ENCODE measurements at places on chromosomes 11 and 22.
A peak's percentile ranks its signal among the peaks of the same experiment; 100 is the strongest.

GRCh38 chr11:3623121-3623520 is 18.7 kb downstream of the ART5 start:
- no peak for DNase-seq

- DNase-seq: no peak
Measured at GRCh38 chr11:94519478-94520084, 7.3 kb downstream of the C11orf97 start.

DNA sequence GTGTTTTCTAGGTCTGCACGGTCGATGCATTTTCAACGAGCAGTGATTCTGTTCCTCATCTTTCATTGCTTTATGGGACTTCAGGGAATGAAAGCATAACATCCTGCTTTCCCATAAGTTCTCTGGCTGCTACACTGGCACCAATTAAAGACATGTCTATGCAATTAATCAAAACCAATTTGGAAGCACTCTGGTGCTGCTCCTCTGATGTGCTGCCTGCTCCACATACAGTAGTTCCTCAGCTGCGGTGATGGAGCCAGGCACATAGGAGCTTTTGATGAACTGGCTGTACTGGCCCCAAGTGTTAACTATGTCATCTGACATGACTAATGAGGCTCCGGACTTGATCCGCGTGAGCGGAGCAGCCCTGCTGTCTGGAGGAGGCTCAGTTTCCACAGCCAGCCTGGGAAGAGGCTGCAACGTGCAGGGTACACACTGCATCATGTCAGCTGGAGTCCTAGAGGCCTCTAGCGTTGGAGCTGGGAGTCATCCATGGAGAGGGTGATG is 29.8 kb downstream of the GVQW3 start:
- DNase-seq: no peak

GRCh38 chr11:12389676-12390657 is 12.6 kb downstream of the PARVA start:
- no peak for DNase-seq

DNA sequence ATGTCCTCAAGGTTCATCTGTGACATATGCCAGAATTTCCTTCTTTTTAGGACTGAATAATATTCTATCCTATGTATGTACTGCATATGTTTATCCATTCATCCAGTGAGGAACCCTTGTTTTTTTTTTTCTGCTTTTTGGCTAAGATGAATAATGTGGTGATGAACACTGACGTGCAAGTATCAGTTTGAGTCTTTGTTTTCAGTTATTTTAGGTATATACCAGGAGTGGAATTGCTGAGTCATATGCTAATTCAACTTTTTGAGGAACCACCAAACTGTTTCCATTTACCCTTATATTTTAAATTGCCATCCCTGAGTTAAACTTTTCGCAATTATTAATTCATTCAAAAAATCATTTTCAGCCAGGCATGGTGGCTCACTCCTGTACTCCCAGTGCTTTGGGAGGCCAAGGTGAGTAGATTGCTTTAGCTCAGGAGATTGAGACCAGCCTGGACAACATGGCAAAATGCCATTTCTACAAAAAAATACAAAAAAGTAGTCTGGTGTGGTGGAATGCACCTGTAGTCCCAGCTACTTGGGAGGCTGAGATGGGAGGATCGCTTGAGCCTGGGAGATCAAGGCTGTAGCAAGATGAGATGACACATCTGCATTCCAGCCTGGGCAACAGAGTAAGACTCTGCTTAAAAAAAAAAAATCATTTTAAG is 64.2 kb downstream of the MICAL2 start:
- no peak for DNase-seq

DNA sequence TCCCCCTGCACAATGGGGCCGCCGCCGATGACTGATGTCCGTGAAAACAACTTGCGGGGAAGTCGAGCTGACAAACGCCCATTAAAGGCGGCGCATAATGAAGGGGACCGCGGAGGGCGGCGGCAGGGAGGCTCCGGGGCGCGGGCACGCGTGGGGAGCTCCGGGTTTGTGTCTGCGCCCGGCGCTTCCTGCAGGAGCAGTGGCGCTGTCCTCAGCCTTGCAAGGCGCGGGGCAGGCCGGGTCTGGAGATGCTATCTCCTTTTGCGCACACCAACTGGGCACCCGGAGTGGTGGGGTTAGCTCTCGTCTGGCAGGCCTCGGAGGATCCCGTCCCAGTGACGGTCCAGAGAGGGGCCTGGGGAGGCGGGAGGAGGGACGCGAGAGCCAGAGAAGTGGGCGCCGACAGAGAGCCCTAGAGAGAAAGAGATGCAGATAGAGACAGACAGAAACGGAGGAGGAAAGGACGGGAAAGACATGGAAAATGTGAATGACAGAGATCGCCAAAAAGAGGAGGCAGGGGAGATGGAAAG is 390 bp upstream of the FGF3 start:
- DNase-seq: no peak

DNA sequence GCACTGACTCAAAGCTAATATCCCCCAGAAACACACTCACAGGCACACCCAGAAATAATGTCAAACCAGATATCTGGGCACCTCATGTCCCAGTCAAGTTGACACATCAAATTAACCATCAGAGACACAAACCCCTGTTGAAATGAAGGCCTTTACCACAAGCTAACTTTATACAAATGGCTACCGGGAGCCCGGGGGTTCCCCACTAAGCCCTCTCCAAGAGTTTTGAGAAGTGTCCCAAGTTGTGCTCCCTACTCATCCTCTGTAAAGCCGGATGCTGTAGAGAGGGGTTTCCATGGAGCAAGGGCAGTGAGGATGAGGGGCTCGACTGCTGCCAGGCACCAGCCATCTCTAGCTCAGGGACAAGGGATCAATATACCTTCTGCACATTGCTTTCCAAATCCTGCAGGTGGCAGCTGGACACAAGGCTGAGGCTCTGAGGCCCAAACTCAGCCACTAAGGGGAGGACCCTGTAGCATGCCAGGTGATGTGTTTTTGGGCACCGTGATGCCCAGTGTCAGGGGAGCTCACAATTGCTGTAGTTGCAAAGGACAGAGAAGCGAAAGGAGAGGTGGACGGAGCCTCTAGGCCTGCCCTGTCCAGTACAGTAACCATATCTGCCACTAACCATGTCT is 145.7 kb downstream of the TTC17 start:
- DNase-seq: no peak

- no peak for DNase-seq
Measured at GRCh38 chr11:130650456-130651030, 202.1 kb downstream of the ADAMTS15 start.

DNA sequence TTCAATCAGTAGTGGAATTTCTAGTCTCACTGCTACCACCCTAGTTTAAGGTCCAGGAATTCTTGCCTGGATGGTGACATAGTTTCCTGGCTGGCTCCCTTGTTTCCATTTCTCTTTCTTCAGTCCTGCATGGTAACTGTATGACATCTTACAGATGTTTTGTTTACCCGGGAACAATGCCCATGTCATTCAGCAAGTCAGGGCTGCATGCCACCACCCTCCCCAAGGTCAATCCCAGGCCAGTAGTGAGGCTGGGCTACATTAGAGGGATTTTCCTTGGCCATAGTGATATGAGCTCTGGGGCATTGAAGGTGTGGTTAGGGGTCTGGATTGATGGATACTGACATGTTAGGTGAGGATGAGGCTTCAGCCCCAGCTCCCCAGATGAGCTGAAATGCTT is 114.9 kb upstream of the E2F8 start:
- no peak for DNase-seq

DNA sequence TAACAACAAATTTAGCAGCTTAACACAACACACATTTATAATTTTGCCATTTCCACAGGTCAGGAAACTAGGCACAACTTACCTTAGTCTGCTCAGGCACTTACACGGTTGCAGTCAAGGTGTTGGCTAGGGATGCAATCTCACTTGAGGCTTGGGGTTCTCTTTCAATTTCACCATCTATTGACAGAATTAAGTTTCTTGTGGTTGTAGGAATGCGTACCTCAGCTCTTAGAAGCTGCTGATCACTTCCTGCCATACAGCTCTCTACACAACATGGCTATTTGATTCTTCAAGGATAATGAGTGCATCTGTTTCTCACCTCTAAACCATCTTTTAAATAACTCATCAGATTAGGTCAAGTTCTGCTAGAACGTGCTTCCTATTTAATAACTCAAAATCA is 968.1 kb downstream of the LRRC4C start:
- no peak for DNase-seq

GRCh38 chr11:14015711-14016110 is 53.2 kb downstream of the SPON1 start:
- no peak for DNase-seq

- DNase-seq: no peak
Measured at GRCh38 chr11:73445980-73446379, 69.8 kb downstream of the RELT start.

DNA sequence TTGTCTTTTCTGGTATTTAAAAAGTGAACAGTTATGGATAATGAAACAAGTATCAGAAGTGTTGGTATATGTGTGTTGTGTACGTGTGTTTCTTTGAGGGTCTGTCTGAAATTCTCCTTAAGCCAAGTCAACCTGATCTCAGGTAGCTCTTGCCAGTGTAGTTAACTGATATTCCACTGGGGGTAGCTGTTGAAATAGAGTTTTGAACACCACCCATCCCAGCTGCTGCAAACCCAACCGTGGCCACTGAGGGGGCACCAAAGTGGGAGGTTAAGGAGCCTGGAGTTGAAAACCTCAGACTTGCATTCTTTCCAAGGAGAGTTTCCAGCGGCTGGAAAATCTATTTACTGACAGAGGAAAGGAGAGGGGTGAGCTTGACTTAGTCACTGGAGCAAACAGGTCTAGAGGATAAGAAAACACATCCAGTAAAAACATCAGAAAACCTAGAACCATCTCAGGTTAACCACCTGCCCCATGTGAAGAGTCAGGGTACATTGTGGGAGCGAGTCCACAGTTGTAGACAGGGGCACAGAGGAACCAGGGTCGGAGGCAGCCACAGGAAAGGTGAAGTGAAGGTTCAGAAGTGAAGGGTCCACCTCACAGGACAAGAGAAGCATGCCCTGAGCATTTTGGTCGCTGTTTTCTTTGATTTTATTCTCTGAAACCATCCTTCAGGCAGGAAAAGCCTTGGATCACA is 8.8 kb upstream of the CUL5 start:
- peak; percentile 40 for DNase-seq

DNA sequence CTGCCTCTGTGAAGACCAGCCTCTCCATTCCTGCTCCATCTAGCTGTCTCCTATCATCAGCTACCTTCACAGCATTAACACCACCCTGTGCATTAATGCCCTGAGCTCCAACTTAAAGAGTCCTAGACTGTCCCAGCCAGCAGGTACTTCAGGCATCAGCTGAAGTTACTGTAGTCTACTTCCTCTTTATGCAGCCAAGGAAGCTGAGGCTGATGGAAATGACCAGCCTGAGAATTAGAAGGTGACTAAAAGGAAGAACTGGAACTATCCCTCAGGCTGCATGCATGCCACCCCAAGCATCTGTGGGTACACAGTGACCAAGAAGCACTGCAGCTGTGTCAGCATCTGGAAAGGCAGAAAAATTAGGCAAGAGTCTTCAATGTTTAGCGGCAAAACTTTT is 28.2 kb downstream of the MS4A10 start:
- DNase-seq: no peak

GRCh38 chr11:60991457-60991856 is 20.0 kb downstream of the CD6 start:
- no peak for DNase-seq

DNA sequence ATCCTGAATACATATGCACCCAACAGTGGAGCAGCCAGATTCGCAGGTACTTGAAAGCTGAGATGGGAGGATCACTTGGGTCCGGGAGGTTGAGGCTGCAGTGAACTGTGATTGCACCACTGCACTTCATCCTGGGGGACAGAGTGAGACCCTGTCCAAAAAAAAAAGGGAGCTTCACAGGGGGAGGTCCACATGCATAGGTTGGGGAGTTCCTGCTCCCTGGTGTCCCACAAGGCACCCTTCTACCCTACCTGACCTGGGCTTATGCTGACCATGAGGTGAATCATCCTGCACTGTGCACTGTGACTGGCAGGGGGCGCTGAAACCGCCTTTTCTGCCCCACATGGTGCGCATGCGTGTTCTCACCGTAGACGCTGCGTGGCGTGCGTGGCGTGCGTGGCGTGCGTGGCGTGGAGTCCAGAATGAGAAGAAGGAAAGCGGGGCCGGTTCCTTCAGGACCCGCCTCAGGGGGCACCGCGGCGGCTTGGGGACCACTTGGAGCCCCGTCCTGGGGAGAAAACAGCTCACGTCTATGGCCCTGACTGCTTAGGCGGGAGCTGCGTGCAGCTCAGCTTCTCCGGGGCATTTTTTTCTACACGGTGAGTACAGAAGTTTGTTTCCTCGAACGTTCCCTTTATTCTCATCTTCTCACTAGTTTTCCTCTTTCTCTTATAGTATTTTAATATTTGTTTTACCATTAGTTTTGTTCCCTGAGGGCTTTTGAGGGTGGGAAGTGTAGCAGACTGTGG is 116.6 kb upstream of the GRK3 start:
- peak; percentile 88 for DNase-seq

DNA sequence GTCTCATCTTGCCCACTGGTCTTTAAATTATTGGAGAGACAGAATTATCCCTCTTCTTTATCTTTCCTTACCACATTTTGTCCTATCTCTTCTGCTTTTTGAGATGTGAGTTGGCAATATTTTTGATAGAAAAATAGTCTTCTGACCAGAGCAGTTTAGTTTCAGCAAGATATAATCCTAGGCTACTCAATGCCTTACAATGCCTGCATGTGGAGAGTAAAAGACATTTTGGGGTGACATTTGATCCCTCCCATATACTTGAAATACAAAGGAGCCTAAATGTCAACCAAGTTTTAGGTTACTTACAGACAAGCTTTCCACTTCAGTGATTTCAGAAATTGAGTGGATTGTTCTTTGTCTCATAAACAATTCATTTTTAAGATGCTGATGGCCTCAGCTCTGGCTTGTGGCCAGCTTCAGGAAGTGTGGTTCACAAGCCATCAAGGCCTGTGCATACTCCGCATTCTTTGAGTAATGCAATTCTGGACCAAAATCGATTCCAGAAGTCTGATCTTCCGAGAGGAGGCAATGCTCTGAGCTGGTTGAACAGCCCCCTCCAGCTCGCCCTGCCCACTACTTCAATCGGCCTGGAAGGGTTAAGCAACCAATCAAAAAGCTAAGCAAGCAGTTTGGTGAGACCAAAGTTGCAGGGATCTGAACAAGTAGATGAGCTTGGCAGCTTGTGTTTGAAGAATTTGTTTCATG is 274.4 kb downstream of the BLID start:
- no peak for DNase-seq

DNA sequence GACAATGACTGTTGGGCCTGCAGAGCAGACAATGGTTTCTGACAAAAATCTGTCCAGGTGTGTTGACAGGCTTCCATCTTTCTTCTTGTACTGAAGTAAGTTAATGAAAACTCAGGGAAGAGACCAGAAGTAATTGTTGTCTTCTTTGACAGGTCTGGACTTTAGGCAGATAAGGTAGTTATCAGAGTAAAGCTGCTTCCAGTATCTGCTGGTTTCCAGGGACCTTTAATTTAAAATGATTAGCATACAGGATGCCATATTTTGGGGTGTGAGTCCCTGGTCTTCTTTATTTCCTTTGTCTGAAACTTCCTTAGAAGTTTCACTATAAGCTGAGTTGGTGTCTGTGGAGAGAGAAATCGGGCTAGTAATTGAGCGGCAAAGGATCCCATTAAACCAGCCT is 1.4 kb downstream of the TMX2 start:
- no peak for DNase-seq

GRCh38 chr11:44681698-44682097 is 45.1 kb upstream of the TSPAN18 start:
- DNase-seq: no peak

All from CD4-positive, alpha-beta T cell treated with Interleukin-1 beta for 1 hour (primary cell).